ENCODE measurements at places on chromosomes 16 and 17.

- DNase-seq, result peak; percentile 73
These were observed 34.9 kb downstream of the CHD9 start for GRCh38 chr16:53089434-53090285.

DNA sequence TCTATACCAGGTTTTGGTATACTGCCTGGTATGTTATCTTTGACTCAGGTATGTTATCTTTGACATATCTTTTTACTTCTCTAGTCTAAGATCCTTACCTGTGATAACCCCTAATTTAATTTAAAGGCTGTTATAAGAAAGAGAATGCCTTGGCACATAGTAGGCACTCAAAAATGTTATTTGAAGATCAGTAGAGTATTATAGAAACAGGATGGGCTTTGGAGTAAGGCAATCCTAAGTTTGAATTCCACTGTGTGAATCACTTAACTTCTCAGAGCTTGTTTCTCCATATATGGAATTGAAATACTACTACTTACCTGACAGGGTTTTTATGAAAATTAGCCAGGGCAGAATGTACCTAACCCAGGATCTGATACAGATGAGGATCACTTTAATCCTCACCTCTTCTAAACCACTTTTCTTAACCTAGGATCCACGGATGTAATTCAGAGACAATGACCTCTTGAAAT lies 1.2 kb downstream of the BRIP1 start:
- DNase-seq, result no peak

DNA sequence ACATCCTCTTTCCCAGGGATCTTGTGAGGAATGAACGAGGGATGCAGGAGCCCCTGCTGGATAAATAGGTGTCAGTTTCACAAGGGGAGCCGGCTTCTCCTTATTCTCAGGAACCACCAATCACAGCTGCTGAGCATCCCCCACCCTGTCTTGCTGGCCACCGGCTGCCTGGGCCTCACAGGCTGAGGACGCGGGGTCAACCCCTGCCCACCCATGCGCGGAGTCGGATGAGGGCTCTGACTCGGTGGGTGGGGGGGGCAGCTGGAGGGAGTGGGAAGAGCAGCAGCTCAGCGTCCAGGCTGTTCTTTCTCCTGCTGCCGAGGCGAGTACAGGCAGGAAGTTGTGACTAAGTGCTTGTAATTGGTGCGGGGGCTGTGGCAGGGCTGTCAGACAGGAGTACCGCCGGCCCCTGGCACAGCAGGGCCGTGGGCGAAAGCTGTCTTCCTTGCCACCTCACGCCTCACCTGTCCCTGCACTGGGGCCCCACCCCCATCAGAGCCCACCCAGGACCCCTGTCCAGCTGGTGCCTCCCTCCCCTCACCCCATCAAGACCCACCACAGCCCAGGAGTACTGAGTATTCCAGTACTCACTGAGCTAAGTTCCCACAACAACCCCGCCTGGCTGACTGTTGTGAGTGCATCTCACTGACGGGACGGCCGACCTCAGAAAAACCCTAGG lies 11.0 kb upstream of the DPEP1 start:
- DNase-seq, result peak; percentile 67

GRCh38 chr17:1087381-1088241 lies 90.7 kb downstream of the TIMM22 start:
- DNase-seq, result no peak

DNA sequence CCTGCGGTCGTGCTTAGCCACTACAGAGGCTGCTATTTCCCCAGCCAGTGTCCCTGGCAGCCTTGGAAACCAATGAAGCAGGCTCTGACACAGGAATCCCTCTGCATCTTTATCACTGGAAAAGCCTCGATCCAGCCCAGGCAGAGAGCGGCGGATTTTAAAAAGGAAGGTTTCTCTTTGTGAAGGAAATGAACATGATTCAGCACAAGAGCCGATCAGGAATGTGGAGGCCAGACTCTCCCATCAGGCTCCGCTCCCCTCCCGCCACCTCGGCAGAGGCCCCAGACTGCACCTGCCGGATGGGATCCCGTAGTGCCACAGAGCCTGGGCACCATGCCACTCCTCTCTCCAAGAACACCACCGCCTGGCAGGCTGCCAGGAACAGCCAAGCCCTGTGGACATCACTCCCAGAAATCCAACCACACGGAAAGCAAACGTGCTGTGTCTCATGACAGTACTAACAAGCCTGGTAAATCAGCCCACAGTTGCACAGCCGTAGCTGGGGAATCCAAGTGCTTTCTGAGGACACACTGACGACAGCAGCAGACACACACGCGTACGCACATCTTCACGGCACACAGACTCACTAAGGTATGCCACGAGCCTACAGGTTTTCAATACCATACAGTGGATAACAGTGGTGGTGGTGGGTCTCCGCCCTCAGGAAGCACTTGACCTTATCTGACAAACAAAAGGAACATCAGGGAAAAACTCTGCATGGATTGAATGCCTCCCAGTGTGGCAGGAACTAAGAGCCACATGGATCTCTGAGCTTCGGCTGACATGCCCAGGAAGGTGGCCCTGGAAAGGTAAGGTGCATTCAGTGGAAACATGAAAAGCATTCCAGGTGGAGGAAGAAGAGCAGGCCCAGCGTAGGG lies 5.4 kb downstream of the LRRC75A start:
- DNase-seq, result peak; percentile 85

- DNase-seq, result no peak
These were observed 8.0 kb upstream of the MYH13 start for GRCh38 chr17:10380631-10381408.

GRCh38 chr17:77726549-77727006 lies 231.9 kb upstream of the TNRC6C start:
- DNase-seq, result peak; percentile 13

DNA sequence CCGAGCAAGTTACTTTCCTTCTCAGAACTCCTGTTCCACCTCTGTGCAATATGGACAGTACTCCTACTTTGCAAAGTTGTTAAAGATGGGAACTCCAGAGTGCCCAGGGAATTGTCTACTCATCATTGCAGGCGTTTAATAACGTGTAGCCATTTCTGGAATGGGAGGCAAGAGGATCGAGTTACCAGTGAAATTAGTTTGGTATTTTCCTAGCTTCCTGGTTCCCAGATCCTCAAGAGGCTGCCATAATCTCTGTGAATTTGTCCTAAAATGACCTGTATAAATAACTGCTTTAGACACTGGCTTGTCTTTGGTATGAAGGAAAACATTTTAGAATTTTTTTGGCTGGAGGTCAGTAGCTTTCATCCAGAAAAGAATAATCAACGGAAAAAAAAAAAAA lies 27.7 kb downstream of the WWOX start:
- DNase-seq, result peak; percentile 39

DNA sequence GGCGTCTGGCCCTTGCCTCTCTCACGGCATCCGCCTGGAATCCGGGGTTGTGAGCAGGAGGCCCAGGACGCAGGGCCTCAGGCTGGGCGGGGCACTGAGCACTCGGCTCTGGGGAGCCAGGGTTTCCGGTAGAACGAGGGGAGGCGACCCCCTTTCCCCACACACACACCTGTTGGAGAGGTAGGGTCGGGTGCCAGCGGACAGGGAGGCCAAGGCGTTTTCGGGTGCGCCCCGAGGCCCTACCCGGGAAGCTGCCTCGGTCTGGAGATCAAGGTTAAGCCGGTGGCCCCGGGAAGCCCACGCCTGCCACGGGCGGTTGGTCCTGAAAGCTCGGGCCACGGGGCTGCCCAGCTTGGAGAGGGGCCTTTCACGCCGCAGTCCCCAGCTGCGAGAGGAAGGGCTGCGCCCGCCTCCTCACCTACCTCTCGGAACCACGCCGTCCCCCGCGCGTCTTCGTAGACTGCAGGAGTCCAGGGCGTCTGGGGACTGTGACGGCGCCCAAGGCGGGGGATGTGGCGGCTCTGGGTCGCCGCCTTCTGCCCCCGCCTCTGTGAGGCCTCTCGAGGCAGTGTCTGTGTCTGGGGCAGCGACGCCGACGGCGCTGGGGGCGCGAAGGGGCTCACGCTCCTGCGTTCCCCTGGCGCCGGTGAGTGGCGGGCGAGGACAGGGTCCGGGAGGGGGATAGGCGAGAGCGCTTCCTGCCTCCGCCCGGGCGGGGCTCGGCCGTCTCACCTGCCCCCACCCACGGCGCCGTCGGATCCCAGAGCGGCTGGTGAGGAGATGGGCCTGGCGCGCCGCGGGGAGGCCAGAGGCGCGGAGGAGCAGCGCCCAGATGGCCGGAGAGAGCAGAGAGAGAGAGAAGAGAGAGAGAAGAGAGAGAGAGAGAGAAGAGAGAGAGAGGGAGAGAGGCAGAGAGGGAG lies 20.3 kb upstream of the HOXB9 start:
- no peak for DNase-seq

- no peak for DNase-seq
These were observed 1.2 kb upstream of the IGSF6 start for GRCh38 chr16:21653571-21653970.

DNA sequence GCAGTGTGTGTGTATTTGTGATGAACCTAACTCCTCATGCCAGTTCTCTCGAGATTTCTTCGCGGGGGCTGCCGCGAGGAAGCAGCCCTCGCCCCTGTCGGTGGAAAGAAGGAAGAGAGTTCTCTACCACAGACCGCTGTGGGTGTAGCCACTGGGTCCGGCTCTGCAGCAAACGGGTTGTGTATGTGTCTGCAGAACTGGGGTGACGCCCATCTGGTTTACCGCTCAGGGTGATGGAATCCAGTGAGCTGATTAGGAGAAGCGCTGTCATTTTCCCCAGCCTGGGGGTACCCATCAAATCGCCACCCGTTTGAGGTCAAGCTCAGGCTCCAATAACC lies 7.7 kb downstream of the CORO6 start:
- DNase-seq, result no peak

DNA sequence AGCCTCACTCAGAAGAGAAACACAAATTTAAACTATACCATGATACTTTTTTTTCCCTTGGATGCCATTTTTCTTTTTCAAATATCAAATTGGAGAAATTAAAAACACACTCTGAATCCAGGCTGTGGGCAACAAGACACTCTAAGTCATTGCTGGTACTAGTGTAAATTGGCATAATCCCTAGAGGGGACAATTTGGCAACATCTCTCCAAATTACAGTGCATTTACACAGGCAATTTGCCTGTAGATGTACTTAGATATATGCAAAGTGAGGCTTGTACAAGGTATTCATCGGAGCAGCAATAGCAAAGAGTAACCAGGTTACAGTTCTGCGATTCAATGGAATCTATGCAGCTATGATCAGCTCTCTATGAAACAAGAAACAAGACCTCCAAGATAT lies 6.7 kb upstream of the GUCY2D start:
- no peak for DNase-seq

DNA sequence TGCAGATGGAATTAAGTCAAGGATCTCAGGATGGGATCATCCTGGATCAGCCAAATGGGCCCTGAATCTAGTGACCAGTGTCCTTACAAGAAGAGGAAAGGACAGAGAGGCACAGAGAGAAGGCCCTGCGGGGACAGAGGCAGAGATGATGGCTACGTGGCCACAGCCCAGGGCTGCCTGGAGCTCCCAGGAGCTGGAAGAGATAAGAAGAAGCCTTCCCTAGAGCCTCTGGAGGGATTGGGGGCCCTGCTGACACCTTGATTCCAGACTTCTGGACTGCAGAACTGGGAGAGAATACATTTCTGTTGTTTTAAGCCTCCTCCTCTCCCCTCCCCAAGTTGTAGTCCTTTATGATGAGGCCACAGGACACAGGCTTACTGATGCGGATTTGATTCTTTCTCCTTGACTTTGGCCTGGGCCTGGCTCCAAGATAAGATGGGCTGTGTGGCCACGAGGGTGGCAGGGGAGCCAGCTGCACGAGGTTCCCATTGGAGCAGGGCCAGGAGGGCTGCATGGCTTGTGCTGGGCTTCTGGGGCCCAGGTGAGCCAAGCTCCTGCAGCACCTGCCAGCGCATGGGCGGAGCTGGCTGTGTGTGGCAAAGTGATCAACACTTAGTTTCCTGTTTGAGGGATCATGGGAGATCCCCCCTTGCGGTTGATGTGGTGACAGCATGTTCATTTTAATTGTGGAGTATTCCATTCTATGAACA lies 146.1 kb downstream of the IRF8 start:
- DNase-seq, result no peak

DNA sequence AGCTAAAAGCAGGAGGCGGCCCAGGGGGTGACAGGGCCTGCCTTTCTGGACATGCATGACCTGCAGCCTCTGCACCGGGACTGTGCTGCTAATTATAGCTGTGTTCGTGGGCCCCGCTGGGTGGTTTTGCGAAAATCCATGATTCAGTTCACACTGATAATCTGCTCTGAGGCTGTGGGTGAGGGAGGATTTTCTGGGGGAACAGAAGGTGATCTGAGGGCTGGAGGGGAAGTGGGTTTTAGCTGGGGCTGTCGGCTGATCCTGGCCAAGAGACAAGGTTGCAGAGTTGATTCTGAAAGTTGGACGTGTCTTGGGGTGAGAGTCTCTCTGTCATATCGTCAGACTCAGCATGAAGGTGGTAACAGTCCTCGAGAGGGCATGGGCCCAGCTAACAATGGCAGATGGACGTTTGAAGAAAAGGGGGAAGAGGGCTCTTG lies 187.5 kb upstream of the ZNF469 start:
- no peak for DNase-seq
